ENCODE measurements at places on chromosomes 1 and 21.

- DNase-seq, result no peak
Observed at GRCh38 chr1:171140956-171141687, 44.0 kb upstream of the FMO2 start.

DNA sequence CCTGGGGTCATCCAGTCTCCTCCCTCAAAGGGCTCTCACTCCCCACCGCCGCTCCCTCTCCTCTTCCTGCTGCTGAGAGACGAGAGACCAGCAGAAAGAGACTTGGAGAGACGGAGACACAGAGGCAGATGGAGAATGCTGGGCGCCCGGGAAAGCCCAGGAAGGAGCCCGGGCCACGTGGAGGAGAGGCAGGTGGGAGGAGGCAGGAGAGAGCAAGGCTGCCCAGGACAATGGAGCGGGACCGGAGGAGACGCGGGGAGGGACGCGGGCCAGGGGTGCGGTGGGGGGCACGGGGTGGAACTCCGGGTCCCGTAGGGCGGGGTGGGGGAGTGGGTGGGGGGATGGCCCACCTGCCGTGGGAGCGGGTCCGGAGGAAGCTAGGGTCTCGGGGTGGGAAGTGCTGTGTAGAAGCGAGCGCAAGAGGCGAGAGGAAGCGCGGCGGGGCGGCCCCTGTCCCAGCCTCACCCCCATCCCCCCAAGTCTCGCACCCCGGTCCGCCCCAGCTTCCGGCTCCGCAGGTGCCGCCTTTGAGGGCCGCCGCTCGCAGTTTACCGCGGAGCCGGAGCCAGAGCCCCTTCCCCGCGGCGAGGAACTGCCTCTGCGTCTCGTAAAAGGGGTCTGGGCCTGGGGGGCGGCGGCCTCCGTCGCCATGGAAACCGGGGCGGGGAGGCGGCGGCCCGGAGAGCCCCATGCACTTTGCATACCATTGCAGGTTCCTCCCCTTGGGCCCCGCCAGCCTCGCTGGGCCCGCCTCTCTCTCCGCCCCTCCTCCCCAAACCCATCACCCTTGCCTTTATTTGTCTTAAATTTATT lies 11.7 kb upstream of the EPHA2 start:
- DNase-seq, result no peak

GRCh38 chr1:68725001-68725752 lies 228.3 kb upstream of the DEPDC1 start:
- DNase-seq, result no peak

- DNase-seq, result no peak
Observed at GRCh38 chr1:212737559-212737958, 37.9 kb upstream of the BATF3 start.

GRCh38 chr1:85216697-85217096 lies 15.9 kb upstream of the SYDE2 start:
- no peak for DNase-seq

DNA sequence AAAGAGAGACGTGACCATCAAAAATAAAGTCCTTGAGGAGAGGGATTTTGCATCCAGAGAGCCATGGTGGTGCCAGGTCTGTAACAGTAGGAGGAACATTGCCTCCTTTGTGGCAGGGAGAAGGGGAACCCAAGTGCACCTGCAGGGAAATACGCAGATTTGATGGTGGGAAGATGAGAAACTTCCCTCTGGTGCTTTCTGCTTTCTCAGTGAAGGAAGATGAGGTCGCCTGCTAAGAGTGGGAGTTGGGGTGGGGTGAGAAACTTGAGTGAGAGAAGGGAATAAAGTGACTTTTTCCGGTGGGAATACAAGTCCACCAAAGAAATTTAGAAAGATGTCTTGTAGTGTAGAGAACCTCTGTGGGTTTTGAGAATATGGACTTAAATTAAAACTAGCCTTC lies 9.1 kb downstream of the PLA2G4A start:
- no peak for DNase-seq

GRCh38 chr1:22749503-22749902 lies 38.9 kb downstream of the EPHB2 start:
- no peak for DNase-seq

DNA sequence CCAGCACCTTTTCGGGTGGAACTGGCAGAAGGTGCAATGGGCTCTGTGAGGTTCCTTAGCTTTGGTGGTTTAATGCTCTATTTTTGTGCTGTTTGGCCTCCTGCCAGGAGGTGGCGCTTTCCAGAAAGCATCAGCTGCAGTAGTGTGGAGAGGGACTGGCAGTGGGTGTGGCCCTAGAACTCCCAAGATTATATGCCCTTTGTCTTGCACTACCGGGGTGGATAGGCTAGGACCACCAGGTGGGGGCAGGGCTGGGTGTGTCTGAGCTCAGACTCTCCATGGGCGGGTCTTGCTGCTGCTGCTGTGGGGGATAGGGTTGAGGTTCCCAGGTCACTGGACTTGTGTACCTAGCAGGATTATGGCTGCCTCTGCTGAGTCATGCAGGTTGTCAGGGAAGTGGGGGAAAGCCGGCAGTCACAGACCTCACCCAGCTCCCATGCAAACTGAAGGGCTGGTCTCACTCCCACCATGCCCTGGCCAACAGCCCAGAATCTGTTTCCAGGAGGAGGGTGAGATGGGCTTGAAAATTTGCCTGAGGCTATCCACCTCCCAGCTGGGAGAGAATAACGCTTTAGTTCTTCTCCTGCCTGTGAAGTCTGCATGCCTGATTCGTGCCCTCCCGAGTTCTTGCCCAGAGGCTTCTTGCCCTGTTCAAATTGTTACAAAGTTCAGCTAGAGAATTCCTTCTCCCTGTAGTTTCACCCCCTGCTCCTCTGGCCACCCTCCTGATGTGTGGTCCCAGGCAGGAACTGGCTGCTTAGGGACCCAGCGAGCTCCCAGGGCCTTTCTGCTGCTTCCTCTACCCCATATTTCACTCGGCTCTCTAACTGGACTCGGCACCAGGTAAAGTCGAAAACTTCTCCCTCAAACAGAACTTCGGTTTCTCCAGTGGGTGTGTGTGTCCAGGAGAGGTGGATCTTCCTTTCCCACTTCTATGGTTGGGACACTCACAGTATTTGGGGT lies 76.5 kb upstream of the BTG3 start:
- DNase-seq, result no peak

DNA sequence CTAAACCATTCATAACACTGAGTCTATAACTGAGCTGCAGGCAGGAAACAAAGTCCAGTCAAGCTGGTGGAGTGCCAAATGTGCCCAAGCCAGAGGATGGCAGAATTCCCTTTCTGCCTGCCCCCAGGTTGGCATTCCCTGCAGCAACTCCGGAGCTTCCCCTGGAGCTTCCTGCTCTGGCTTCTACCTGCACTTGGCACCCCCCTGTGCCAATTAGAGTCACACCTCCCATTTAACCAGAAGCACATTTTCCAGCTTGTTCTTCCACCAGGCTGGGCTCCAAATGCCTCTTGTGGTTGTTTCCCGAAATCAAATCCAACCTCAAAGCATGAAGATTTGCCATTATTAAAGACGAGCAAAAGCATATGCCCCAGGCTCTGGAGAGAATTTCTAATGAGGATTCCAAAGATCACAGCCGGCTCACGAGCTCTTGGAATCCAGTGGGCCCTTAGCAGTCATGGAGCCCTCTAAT lies 294.5 kb downstream of the RRAGC start:
- no peak for DNase-seq

DNA sequence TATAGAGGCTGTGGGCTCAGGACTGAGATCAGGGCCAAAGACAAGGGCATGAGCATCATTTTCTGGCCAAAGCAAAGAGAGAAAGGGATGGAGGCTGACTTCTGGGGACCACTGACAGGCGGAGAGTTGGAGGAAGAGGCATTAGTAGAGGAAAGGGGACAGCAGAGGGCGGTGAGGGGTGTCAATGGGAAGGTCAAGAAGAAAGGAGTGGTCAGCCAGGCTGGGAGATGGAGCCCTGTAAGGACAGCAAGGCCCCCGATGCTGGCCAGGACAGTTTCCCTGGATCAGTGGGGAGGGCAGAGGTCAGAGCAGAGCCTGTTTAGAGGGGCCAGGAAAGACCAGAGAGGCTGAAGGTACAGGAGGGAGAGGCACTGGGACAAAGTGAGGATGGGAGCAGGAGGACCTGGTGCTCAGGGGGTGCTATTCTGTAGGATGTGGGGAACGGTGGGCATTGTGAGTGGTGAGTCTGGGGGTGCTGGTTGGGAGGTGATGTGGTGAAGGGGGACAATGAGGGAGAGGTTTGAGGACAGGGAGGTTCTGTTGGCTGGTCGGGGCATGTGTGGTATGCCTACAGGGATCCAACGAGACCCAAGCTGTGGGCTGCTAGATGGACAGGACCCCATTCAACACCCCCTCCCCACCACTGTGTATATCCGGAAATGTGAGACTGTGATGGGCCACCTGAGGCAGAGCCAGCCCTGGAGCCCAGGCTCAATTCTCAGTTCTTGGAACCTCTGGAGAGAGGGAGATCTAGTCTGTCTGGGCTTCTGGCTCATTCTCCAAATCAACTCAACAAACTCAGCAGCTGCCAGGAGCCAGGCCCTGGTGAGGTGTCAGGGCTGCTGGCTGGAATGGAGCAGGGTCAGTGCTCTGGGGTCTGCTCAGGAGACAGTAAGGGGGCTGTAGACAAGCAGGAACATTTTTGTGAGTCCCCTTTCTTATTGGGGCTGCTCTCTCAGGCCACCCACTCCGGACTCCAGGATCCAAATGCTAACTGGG lies 1.4 kb upstream of the FAM151A start:
- no peak for DNase-seq

DNA sequence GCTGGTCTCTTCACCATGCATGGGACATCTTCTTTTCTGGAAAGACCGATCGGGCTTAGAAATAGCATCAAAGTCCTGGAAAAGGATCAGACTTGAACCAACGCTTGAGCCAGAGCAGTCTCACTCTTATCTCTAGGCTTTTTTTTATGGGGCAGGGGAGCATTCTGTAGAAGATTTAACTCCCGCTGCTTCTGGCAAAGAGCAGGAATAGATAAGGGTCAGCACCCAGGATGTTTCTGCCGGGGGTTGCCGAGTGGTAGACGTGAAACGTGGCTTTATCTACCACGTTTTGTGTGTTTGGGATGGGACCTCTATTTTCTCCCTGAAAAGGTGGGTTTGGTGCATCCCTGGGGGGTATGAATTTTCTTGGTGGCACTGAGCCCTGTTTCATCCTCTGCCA lies 18.8 kb downstream of the SPSB1 start:
- no peak for DNase-seq

GRCh38 chr1:186985889-186986491 lies 157.2 kb downstream of the PLA2G4A start:
- peak; percentile 61 for DNase-seq

DNA sequence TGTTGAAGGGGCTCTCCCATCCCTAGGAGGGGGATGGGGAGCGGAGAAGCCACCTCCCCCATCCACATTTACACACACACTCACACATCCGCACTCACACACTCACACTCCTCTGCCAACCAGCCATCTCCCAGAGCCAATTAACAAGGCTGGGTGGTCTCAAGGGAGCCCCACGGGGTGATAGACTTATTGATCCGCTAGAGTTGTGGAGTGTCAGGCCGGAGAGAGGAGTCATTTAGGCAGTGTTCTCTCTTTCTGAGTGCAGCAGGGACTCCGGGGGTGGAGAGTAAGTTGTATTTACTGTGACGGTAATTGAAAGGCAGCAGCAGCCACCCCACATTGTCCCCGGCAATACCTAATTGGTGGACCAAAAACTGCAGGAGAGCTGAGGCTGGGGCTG lies 61.6 kb downstream of the KLHDC7A start:
- DNase-seq, result no peak

- DNase-seq, result no peak
Observed at GRCh38 chr21:37378700-37379139, 12.1 kb downstream of the DYRK1A start.

- DNase-seq, result no peak
Observed at GRCh38 chr1:22295396-22295795, 152.5 kb upstream of the WNT4 start.

DNA sequence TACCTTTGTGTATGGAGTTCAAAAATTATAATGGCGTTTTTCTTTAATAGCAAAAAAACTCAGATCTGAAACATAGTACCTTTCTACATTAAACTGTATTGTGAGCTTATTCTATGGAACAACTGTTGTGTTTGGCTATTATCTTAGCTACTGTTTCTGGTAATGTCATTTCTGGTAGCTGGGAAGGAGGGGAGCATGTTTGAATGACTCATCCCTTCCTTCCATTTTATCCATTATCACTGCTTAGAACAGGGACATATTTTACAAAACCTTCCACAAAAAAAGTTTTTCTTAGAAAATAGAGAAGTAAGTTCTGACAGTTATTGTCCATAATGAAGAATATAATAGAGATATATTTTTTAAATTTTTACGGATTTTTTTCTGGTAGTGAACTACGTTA lies 128.3 kb downstream of the NRDC start:
- DNase-seq, result peak; percentile 12

- no peak for DNase-seq
Observed at GRCh38 chr1:99131546-99131945, 126.9 kb upstream of the PLPPR5 start.

GRCh38 chr1:192810253-192810880 lies 1.5 kb downstream of the RGS2 start:
- DNase-seq, result peak; percentile 12

GRCh38 chr1:97245682-97246081 lies 524.1 kb downstream of the PTBP2 start:
- no peak for DNase-seq
